ENCODE measurements at places on chromosomes 2 and 18.

DNA sequence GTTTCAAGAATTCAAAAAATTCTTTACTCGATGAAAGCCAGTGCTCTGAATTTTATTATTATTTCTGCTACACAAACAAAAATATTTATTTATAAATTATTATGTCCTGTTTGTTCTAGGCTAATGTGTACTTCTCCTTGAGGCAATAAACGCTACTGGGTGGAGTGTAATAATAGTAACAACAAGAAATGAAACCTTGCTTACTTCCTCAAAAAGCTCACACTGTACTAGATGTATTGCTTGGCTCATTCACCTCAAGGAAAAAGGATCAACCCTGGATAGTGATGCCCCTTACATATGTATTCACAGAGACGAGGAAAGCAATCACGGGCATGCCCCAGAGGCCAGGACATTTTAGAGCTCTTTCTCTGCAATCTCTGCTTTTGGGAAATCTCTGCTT, 685.6 kb upstream of the NXPH2 start:
- DNase-seq = no peak

DNA sequence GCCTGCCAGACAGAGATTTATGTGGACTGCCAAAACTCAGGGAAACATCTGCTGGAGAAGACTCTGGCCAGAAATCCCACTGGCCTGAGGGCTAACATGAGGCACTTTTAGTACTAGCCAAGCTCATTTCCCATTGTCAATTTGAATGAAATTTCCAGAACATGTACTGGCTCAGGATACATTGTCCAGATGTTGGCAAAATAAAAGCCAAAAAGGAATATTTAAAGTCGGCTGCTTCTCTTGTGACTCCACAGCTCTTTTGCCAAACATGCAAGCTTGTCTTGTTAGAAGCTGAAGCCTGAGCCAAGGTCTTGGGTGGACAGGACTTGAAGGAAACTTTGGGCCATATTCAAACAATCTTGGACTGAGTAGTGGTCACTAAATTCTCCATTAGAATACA, 215.5 kb downstream of the NCKAP5 start:
- no peak for DNase-seq

- DNase-seq = no peak
These were observed 182.2 kb downstream of the ZFP36L2 start for GRCh38 chr2:43044093-43044681.

GRCh38 chr18:50287028-50287440, 458 bp downstream of the CXXC1 start:
- DNase-seq = no peak

- DNase-seq = no peak
These were observed 119.0 kb upstream of the ZBTB14 start for GRCh38 chr18:5414546-5414945.

DNA sequence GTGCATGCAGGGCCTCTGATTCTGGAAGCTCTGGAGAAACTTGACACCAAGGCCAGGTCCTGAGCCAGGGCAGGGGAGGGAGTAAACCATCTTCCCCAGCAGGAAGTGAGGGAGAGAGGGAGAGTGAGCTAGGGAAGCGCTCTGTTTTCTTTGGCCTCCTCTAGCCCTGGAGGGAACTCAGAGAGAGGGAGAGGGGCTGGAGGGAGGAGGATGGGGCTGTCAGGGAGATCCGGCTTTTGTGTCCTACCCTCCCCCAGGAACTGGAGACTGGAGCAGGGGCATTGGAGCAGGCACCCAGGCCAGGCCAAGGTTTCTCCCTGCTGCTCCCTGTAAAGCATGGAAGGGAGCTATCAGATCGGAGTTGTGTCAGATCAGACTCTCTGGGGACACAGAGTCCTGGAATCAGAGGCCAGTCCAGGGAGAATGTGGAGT, 22.7 kb upstream of the PKDCC start:
- no peak for DNase-seq

- DNase-seq = no peak
These were observed 41.9 kb upstream of the TANC1 start for GRCh38 chr2:158926478-158926948.

- no peak for DNase-seq
These were observed 680.7 kb downstream of the EPHA4 start for GRCh38 chr2:220891405-220891804.

DNA sequence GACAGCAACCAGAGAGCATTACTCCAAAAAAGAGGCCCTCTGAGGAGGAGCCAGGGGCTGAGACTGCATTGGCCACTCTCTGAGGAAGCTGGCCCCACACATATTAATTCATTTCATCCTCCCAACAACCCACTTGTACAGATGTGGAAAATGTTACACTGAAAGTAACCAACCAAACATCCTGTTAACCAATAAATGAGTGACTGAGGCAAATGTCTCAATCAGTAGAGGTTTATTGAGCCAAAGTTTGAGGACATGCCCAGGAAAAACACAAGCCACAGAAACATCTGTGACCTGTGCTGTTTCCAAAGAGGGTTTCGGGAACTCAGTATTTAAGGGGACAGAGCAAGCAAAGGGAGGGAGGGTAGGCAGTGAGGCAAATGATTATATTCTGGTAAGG, 53.0 kb downstream of the SKA1 start:
- DNase-seq = no peak

- DNase-seq = no peak
These were observed 835.1 kb downstream of the RNF144A start for GRCh38 chr2:7752291-7752690.

- DNase-seq = peak; percentile 58
These were observed 56.9 kb downstream of the DYSF start for GRCh38 chr2:71510196-71510807.

GRCh38 chr18:58861353-58861752, 3.3 kb upstream of the ZNF532 start:
- DNase-seq = no peak

DNA sequence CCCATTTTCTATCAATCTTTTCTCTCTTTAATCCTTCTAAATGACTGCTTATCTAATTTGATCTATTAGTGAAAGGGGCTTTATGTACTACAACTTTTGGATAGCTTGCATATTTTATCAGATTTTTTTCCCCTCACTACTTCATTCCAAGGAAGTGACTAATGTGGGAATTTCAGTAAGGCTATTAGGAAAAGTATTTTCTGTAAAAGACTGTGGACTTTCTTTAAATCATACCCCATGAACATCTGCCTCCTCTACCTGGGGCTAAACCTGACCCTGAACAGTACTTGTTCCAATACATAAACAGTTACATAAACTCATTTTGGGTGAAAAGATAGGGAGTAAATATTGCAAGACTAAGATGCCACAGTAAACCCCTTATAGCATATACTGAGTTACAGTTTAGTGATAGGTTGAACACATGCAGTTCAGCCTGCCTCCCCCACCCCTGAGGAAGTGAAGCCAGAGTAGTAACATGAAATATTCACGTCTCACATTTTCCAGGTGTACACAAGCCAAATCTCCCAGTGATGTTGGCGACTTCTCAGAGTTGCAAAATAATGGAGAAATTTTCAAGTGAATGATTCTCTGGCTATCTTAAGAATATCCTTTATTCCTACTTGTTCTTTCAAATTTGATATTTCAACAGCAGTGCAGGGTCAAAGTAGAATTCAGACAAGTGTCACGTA, 590.9 kb upstream of the ZEB2 start:
- DNase-seq = no peak

GRCh38 chr2:223260681-223261080, 208.7 kb downstream of the KCNE4 start:
- no peak for DNase-seq

GRCh38 chr2:165313509-165313908, 74.3 kb downstream of the SCN2A start:
- DNase-seq = no peak

- DNase-seq = no peak
These were observed 185.9 kb downstream of the PDE1A start for GRCh38 chr2:182240862-182241371.
